SJSA1 (cell line): ENCODE measurements at places on chromosomes 16 and 17.

- H3K36me3 ChIP-seq = peaks cover 25% of the 10 kb centered on the region
- no peak overlapping the region for H3K27ac ChIP-seq
- no peaks in the 10 kb centered on the region for H3K4me1 ChIP-seq
- H3K27me3 ChIP-seq = no peaks in the 10 kb centered on the region
- no peak overlapping the region for H3K4me3 ChIP-seq
- no peak for DNase-seq
Observed at GRCh38 chr16:69349536-69349935, 2.0 kb downstream of the TMED6 start.

DNA sequence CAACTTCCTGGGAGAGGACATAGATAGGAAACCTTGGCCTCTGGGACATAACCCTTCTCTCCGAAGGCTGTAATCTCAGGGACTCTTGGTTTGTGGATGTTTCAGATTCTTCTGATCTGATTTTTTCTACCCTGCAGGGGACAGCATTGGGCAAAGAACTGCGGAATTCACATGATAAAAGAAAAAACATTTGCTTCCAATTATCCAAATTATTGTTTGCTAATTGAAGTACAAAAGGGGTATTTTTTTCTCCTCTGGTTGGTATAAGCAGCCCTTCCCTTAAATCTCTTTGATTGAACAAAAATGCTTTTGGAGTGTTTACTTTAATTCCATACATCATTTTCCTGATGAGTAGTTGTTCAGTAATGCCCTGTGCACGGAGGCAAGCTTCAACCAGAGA lies 251.7 kb upstream of the IRX3 start:
- H3K27ac ChIP-seq = no peak overlapping the region
- no peak overlapping the region for H3K4me3 ChIP-seq
- DNase-seq = no peak
- peaks cover 9% of the 10 kb centered on the region for H3K27me3 ChIP-seq
- no peaks in the 10 kb centered on the region for H3K36me3 ChIP-seq

DNA sequence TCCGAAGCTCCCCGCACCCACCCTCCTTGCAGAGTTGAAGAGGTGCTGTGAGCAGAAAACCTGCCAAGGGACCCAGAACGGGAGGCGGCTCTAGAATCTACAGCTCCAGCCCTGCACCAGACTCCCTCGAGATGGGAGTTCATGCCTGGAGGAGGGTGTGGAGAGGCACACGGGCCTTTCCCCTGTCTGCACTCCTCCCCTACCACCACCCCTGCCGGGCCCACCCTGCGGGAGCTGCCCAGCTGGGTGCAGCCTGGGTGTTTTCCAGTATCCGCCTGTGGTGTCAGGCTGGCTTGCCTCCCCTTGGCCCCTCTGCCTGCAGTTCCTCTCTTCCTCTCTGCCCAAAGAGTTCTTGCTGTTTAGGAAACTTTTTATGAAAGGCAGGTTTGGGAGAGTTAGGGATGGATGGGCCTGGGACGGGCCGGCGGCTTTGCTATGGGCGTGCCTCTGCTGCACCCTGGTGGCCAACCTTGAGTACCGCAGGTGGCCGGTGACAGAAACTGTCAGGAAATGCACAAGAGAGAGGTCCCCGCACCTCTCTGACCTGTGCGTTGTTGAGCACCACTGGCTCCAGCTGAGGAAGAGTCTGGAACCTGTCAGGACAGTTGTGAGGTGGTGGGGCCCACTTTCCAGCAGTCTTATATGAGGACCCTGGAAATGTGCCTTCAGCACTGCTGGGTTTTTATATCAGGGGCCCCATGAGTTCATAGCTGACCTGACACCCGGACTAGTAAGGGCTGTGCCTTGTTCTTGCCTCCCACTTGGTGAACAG lies 354.1 kb downstream of the SEC14L1 start:
- H3K36me3 ChIP-seq = peaks cover 88% of the 10 kb centered on the region
- peak; percentile 86 for DNase-seq
- H3K27me3 ChIP-seq = no peaks in the 10 kb centered on the region
- no peak overlapping the region for H3K4me3 ChIP-seq
- no peak overlapping the region for H3K27ac ChIP-seq

DNA sequence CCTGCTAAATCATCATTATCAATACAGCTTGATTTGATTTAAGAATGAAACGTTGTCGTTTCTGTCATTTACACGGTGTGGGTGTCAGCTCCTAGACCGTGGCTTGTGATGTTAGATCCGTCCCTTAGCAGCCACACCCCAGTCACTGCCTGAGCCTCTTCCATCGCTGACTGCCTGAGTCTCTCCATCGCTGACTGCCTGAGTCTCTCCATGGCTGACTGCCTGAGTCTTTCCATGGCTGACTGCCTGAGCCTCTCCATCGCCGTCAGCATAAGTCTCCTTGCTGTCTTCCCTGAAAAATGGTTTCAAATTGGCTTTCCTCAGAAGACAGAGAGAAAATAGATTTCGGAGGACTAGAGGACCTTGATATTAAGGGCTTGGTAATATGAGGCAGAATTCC lies 53.8 kb upstream of the CMIP start:
- H3K27me3 ChIP-seq = no peaks in the 10 kb centered on the region
- H3K36me3 ChIP-seq = peaks cover 6% of the 10 kb centered on the region
- no peak overlapping the region for H3K27ac ChIP-seq
- no peaks in the 10 kb centered on the region for H3K4me1 ChIP-seq

DNA sequence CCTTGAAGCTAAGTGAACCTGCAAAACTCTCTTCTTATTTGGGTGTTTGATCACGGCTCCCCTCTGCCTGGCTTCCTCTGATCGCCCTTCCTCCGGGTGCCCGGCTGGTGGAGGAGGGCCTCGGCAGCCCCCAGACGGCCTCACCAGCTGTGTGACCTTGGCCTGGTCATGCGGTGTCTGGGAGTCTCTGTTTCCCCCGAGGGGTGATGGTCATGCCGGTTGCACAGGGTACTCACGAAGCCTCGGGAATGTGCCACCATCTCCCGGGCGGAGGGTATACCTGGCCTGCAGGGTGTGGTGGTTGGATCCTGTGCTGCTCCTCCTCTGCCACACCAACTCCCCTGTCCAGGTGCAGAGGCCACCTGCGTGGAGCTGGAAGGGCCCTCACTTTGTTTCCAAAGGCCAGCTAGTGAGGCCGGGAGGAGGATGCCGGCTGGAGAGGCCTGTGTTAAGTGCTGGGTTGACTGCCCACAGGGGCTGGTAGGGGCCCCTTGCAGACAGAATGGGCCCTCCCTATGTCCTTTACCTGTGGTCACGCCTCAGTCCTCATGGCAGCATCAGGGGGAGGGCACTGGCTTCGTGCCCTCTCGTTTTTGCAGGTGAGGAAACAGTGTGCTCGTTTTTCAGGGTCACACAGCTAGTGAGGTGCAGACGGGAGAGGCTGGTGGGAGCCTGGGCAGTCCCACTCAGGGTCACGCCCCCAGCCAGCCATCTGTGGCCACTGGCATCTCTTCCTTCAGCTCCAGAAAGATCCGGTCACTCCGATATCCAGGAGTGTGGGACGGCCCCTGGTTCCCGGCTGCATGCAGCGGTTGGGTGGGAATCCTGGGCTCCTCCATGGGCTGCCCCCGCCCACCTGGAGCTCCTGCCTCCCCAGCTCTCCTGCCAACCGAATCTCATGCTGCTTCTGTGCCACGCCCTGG lies 148.5 kb upstream of the GSE1 start:
- no peak overlapping the region for H3K4me3 ChIP-seq
- peaks cover 8% of the 10 kb centered on the region; the same call in 1 of the 2 replicates for H3K27me3 ChIP-seq
- no peak overlapping the region for H3K27ac ChIP-seq
- DNase-seq = no peak

- no peak overlapping the region for H3K27ac ChIP-seq
- peaks cover 3% of the 10 kb centered on the region for H3K36me3 ChIP-seq
- DNase-seq = no peak
- H3K4me3 ChIP-seq = no peak overlapping the region
Observed at GRCh38 chr17:8628172-8628571, 2.4 kb downstream of the MYH10 start.

- 0 out of 2 replicates have a peak, but pooled peaks cover 3% of the 10 kb centered on the region for H3K27me3 ChIP-seq
- no peak for DNase-seq
- H3K4me1 ChIP-seq = no peaks in the 10 kb centered on the region
- no peak overlapping the region for H3K27ac ChIP-seq
- no peaks in the 10 kb centered on the region for H3K36me3 ChIP-seq
Observed at GRCh38 chr16:8517280-8517679, 73.0 kb downstream of the TMEM114 start.

GRCh38 chr16:57266531-57267260 lies 17.8 kb downstream of the PLLP start:
- H3K27me3 ChIP-seq = no peaks in the 10 kb centered on the region
- no peaks in the 10 kb centered on the region for H3K36me3 ChIP-seq
- no peak for DNase-seq
- H3K4me3 ChIP-seq = no peak overlapping the region

- no peak overlapping the region for H3K27ac ChIP-seq
- H3K27me3 ChIP-seq = no peaks in the 10 kb centered on the region
- no peak for DNase-seq
- no peaks in the 10 kb centered on the region for H3K36me3 ChIP-seq
- H3K4me1 ChIP-seq = 0 out of 2 replicates have a peak, but pooled peaks cover 3% of the 10 kb centered on the region
Observed at GRCh38 chr16:82954224-82954929, 327.6 kb downstream of the CDH13 start.

DNA sequence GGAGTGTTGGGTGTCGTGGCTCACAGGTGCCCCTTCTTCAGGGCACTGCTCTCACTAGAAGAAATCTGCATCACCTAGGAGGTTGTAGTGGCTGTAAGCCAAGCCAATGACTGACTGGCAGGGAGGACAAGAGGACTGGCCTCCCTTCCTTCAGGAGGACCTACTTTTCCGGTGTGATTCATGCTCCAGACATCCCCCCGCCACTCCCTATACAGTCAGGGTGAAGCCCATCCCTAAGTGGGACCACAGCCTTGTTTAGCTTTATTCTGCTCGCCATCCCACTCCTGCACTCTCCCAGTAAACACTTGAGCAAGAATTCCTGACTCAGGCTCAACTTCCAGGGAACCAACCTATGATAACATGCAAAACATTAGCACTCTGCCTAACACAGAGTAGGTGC lies 67.0 kb downstream of the PLCG2 start:
- no peaks in the 10 kb centered on the region for H3K4me1 ChIP-seq
- no peak overlapping the region for H3K27ac ChIP-seq
- no peak overlapping the region for H3K4me3 ChIP-seq
- H3K27me3 ChIP-seq = no peaks in the 10 kb centered on the region; the same call in 1 of the 2 replicates
- H3K36me3 ChIP-seq = no peaks in the 10 kb centered on the region

DNA sequence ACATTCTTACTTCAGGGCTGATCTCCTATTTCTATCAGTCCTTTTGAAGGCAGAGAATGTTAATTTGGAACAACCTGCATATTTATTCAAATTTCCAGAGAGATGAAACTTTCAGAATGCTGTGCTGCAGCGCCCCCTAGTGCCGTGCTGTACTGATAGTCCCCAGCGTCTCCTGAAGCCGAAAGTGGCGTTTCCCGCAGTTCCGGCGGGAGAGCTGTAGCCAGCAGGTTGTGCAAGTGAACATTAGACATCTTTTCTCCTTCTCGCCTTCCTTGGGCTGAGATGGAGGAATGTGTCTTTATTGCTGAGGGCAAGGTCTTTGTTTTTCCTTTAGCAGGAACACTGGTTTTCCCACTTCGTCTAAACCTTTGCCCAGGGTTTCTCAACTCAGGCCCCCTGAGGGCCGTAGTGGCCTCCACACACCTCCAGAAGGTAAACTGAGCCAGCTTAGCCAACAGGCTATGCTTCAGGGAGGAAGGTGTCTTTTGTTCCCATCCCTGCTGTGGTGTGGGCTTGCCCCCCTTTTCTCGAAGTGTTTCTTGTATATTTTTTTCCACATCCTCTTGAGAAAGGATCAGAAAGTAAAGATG lies 26.4 kb downstream of the USP10 start:
- peaks cover 19% of the 10 kb centered on the region for H3K36me3 ChIP-seq
- H3K4me3 ChIP-seq = no peak overlapping the region
- peak; percentile 70 for DNase-seq
- H3K4me1 ChIP-seq = peaks cover 46% of the 10 kb centered on the region

DNA sequence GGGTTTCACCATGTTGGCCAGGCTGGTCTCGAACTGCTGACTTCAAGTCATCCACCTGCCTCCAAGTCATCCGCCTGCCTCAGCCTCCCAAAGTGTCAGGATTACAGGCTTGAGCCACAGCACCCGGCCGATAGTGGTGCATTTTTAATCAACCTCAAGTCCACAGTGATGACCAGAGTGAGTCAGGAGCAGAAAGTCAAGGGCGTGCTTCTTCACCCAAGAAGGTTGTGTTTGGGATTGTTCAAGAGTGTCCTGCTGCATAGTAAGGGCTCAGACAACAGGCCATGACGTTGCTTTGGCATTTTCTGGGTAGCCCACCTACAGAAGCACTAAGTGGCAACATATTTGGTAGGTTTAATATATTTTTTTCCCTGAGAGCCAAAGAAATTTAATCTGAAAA lies 108.3 kb upstream of the FAM20A start:
- no peaks in the 10 kb centered on the region for H3K27me3 ChIP-seq
- H3K27ac ChIP-seq = no peak overlapping the region
- no peaks in the 10 kb centered on the region for H3K36me3 ChIP-seq
- no peak for DNase-seq

DNA sequence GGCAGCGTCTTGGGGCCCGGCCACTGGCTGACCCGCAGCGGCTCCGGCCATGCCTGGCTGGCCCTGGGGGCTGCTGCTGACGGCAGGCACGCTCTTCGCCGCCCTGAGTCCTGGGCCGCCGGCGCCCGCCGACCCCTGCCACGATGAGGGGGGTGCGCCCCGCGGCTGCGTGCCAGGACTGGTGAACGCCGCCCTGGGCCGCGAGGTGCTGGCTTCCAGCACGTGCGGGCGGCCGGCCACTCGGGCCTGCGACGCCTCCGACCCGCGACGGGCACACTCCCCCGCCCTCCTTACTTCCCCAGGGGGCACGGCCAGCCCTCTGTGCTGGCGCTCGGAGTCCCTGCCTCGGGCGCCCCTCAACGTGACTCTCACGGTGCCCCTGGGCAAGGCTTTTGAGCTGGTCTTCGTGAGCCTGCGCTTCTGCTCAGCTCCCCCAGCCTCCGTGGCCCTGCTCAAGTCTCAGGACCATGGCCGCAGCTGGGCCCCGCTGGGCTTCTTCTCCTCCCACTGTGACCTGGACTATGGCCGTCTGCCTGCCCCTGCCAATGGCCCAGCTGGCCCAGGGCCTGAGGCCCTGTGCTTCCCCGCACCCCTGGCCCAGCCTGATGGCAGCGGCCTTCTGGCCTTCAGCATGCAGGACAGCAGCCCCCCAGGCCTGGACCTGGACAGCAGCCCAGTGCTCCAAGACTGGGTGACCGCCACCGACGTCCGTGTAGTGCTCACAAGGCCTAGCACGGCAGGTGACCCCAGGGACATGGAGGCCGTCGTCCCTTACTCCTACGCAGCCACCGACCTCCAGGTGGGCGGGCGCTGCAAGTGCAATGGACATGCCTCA lies 773 bp downstream of the NTN3 start:
- H3K36me3 ChIP-seq = peaks cover 8% of the 10 kb centered on the region
- peaks cover 68% of the 10 kb centered on the region for H3K4me1 ChIP-seq
- no peak for DNase-seq
- H3K27me3 ChIP-seq = 0 out of 2 replicates have a peak, but pooled peaks cover 3% of the 10 kb centered on the region
- peak overlapping the region; percentile 16 for H3K4me3 ChIP-seq

DNA sequence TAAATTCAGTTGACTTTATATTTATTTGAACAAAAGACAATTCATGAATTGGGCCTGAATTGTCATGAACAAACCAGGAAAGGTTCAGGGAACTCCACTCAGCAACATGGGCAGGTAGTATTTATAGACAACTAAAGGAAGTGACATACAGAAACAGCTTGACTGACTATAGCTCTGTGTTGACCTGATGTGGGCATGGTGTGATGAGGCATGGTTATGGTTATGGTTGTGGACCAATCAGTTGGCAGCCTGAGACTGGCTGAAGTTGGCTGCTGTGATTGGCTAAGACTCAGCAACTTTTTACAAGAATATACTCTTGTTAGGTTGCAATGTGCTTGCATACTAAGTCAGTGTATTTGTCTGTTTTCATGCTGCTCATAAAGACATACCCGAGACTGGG lies 108.4 kb downstream of the HS3ST3B1 start:
- no peak overlapping the region for H3K4me3 ChIP-seq
- no peaks in the 10 kb centered on the region for H3K36me3 ChIP-seq
- DNase-seq = no peak
- no peaks in the 10 kb centered on the region for H3K27me3 ChIP-seq
- H3K27ac ChIP-seq = no peak overlapping the region
